ENCODE measurements at places on chromosomes 3 and 15. TPM values are rescaled to one million over a fixed set of nuclear protein-coding genes. Genes with fewer than 3 reads are reported as not detected.

CYP11A1 gene
- total RNA-seq = 0.47 TPM

PPP1R14D gene
- not detected for total RNA-seq

GRCh38 chr3:60933824-60934223 lies 317.4 kb downstream of the FHIT start:
- H3K27me3 ChIP-seq = no peaks in the 10 kb centered on the region
- H3K27ac ChIP-seq = no peak overlapping the region
- H3K4me3 ChIP-seq = no peak overlapping the region
- no peaks in the 10 kb centered on the region for H3K36me3 ChIP-seq
- DNase-seq = no peak

DNA sequence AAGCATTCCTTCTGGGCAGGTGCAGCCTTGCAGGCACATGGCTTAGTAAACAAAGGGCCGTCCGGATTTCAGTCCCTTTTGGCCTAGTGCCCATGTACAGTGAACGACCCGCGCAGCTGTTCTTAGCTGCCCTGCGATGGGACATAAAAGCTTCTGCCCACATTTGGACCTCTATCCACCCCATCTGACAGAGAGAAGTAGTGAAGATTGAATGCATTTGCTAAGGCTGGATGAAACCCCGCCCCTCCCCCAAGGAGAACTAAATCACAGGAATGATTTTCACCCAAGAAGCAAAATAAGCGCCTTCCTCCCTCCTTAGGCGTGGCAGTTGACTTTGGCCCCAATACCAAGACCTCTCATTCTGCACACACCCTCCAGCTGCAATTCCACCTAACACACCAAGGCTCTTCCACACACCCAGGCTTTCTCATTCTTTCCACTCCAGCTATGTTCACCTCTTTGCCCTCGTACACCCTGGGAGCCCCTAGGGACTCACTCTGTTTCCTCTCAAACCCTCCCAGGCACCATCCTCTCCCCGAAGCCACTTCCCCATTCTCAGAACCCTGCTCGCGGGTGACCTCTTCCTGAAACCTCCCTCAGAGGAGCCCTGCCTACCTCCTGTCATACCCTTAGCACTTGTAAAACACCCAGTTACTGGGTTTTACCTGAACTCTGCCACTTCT lies 14.1 kb upstream of the HRH1 start:
- no peak for DNase-seq
- H3K4me1 ChIP-seq = no peaks in the 10 kb centered on the region
- H3K36me3 ChIP-seq = no peaks in the 10 kb centered on the region
- H3K27me3 ChIP-seq = no peaks in the 10 kb centered on the region
- no peak overlapping the region for H3K4me3 ChIP-seq

RETNLB gene
- not detected for total RNA-seq

RTP3 gene
- not detected for total RNA-seq

DNA sequence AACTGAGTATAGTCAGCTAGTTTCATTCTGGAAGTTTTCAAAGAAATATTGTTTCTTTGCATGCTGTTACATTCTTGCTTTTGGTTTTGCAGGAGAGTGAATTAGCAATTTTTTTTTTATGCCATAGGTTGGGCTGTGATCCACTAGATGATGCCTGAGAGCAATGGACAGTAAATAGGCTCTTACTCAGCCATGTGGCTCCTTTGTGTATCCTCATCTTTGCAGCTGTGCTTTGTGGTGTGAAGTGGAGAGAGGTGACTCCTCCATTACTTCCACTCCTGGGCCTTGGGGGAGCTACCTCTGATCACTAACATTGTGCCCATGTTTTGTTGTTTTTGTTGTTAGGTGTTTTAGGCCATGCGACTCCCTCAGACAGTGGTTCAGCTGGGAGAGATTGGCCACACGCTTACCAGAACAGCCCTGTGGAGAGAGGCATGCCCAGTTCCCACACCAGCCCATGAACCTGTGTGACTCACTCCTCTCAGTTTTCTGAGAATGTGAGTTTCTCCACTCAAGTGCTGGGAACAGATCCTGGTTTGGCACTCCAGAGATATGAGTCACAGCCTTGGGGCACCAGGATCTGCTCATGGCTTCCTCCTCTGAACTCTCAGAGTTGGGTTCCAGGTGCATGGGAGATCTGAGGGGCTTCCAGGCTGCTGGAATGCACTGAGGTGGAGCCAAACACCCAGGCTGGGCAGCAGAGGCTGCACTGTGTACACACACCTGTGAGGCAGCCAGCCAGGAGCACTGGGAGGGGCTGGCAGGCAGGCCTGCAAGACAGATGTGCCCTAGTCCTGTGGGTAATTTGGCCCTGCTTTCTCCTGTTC lies 785.3 kb downstream of the ROBO2 start:
- H3K27ac ChIP-seq = no peak overlapping the region

- DNase-seq = no peak
- peaks cover 14% of the 10 kb centered on the region for H3K4me1 ChIP-seq
- H3K27ac ChIP-seq = no peak overlapping the region
Observed at GRCh38 chr3:115790759-115791158, 167.4 kb downstream of the GAP43 start.

ATP13A4 gene
- 2.4 TPM for total RNA-seq

- no peak overlapping the region for H3K27ac ChIP-seq
- no peak overlapping the region for H3K4me3 ChIP-seq
- DNase-seq = no peak
- H3K4me1 ChIP-seq = no peaks in the 10 kb centered on the region
- no peaks in the 10 kb centered on the region for H3K27me3 ChIP-seq
Observed at GRCh38 chr3:156649681-156650080, 24.7 kb upstream of the TIPARP start.

DNA sequence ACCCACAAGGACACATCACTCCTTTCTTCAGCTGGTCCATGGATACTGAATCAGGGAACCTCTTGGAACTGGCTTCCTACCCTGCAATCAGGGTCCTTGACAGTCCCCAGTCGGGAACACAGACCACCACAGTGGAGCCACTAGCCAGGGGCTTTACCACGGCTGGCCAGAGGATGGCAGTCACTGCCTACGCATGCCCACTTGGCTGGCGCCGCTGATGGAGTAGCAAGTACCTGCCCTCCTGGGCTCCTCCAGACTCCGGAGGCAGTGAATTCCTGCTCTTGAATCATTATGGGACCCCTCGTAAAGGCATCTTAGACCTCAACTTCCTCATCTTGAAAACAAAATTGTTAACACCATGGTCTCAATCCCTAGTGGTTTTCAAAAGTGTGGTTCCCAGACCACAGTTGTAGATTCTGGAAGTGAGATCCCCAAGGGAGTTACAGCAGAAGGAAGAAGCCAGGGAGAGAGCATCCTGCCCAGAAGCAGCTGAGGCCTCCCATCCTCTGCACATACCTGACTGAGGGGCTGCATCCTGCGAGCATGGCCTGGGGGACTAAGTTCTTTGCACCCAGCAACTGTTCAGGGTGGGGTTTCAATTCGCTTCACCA lies 9.1 kb upstream of the SKIC8 start:
- H3K27me3 ChIP-seq = peaks cover 44% of the 10 kb centered on the region
- H3K36me3 ChIP-seq = no peaks in the 10 kb centered on the region
- H3K4me3 ChIP-seq = no peak overlapping the region

GRCh38 chr3:38723569-38724391 lies 74.3 kb upstream of the SCN5A start:
- no peak overlapping the region for H3K4me3 ChIP-seq
- no peaks in the 10 kb centered on the region for H3K36me3 ChIP-seq
- no peak overlapping the region for H3K27ac ChIP-seq

GPR149 gene
- not detected for total RNA-seq

KNL1 gene
- 2.8 TPM for total RNA-seq

TOPBP1 gene
- total RNA-seq = 30.0 TPM

AGTR1 gene
- total RNA-seq = not detected

- no peaks in the 10 kb centered on the region for H3K27me3 ChIP-seq
- no peaks in the 10 kb centered on the region for H3K36me3 ChIP-seq
- H3K4me3 ChIP-seq = no peak overlapping the region
- H3K27ac ChIP-seq = no peak overlapping the region
- no peak for DNase-seq
Observed at GRCh38 chr3:98812851-98813374, 49.8 kb downstream of the ST3GAL6 start.

MFSD1 gene
- total RNA-seq = 17.7 TPM

- H3K36me3 ChIP-seq = no peaks in the 10 kb centered on the region
- no peaks in the 10 kb centered on the region for H3K4me1 ChIP-seq
- no peak overlapping the region for H3K27ac ChIP-seq
- peaks cover 5% of the 10 kb centered on the region for H3K27me3 ChIP-seq
- no peak for DNase-seq
Observed at GRCh38 chr3:87727783-87728182, 331.0 kb downstream of the CGGBP1 start.
